SHP77 (cell line): ENCODE measurements at places on chromosomes 12 and 14.

- DNase-seq: no peak
Observed at GRCh38 chr14:72801381-72801812, 92.5 kb downstream of the DPF3 start.

- DNase-seq: no peak
Observed at GRCh38 chr12:111064982-111065381, 144.6 kb upstream of the MYL2 start.

GRCh38 chr12:53197011-53197640, 9.9 kb downstream of the ITGB7 start:
- DNase-seq: no peak

- DNase-seq: no peak
Observed at GRCh38 chr12:56257491-56258067, 605 bp downstream of the ANKRD52 start.

- no peak for DNase-seq
Observed at GRCh38 chr14:55533960-55534359, 46.0 kb upstream of the KTN1 start.

GRCh38 chr12:17060260-17060659, 454.3 kb upstream of the LMO3 start:
- DNase-seq: no peak

GRCh38 chr12:60035835-60036234, 440.0 kb downstream of the SLC16A7 start:
- no peak for DNase-seq

DNA sequence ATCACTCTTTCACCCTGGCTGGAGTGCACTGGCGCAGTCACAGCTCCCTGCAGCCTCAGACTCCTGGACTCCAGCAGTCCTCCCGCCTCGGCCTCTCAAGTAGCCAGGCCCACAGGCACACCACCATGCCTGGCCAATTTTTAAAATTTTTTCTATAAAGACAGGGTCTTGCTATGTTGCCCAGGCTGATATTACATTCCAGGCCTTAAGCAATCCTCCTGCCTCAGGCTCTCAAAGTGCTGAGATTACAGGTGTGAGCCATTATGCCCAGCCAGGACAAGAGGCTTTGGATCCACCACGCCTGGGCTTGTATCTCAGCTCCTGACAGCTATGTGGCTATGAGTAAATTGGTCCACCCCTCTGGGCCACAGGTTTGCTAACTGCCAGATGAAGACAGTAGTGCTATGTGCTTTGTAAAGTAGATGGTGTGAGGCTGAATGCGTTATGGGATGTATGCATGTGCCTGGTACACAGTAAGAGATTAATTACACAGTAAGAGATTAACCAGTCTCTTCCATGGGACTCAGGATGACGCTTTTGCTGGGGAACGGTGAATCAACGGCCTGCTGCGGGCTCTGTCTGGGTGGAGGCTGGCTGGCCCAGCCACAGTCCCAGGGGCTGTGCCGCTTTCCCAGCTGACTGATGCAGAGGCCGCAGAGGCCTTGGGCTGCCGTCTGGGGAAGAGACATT, 53.3 kb upstream of the NCOR2 start:
- no peak for DNase-seq

- no peak for DNase-seq
Observed at GRCh38 chr14:102927346-102927877, 4.9 kb downstream of the AMN start.

DNA sequence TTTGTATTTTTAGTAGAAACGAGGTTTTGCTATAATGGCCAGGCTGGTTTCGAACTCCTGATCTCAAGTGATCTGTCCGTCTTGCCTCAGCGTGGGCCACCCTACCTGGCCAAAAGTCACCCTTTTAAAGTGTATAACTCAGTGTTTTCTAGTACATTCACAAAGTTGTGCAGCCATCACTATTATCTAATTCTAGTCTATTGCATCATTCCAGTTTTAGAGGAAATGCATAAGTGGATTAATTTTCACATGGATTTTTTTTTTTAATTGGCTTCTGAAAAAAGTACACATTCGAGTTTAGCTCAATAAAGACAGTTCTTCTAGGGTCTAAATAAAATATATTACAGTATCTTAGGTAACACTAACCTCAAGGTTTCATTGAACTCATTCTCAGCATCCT, 3.7 kb downstream of the DEPDC4 start:
- DNase-seq: no peak

GRCh38 chr12:76201316-76201715, 116.8 kb upstream of the NAP1L1 start:
- DNase-seq: no peak

DNA sequence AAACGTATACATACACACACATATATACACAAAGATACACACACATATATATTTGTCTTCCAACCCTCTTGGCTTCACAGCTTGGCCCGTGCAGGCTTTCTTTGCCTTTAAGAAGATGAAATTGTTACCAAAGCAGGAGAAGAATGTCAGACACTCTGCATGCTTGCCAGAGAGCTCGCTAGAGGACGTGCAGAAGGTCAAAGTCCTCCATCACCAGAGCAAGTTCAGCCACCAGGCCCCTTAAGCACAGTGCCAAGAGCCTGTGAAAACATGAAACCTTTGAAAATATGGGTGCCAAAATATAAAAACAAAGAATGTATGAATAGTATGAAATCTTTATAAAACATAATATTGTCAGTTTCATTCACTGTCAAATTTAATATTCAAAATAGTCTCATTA, 14.9 kb upstream of the MCRS1 start:
- no peak for DNase-seq

DNA sequence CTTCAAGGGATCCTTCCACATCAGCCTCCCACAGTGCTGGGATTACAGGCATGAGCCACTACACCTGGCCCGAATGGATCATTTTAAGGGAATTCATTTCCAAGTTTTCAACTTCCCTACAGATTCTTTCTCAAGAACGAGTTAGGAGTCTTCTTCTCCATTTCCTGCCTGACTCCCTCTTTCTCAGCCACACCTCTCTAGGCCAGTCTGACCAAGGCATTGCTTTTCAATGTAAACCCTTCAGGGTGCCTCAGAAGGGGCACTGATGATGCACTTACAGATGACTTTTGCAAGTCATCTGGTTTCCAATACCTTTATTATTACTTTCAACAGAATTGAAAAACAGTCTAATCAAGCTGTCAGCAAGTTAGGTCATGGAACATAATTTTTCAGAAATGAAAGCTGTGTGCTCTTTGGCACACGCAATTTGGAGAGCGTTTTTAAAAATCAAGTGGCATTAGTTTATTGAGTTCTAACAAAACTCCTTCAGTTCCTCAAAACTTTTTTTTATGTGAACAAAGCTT, 47.2 kb downstream of the SVOP start:
- no peak for DNase-seq

- no peak for DNase-seq
Observed at GRCh38 chr12:73951956-73952703, 585.5 kb upstream of the ATXN7L3B start.

DNA sequence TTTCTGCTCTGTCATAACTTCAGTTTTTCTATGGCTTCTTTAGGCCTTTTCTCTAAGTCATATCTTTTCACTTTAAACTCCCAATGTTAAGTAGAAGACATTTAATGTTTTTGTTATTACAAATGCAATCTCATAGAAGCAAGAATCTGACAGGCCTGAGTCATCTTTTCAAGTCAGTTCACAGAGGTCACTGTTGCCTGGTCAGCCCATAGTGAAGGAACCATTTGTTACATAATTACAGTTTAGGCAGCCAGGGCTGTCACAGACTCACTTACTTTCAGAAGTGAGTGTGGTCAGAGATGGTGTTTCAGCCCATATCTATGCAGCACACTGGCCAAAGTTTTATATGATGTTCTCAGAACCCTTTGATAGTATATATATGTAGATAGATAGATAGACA, 46.5 kb downstream of the CCER1 start:
- DNase-seq: no peak

GRCh38 chr12:14567351-14568162, at the start of gene PLBD1:
Gene PLBD1, minus strand, starts transcription at chr12:14567883. Its CDS starts 187 bp downstream, at chr12:14567696.
- no peak for DNase-seq

- no peak for DNase-seq
Observed at GRCh38 chr14:35480119-35480769, 53.7 kb upstream of the INSM2 start.

DNA sequence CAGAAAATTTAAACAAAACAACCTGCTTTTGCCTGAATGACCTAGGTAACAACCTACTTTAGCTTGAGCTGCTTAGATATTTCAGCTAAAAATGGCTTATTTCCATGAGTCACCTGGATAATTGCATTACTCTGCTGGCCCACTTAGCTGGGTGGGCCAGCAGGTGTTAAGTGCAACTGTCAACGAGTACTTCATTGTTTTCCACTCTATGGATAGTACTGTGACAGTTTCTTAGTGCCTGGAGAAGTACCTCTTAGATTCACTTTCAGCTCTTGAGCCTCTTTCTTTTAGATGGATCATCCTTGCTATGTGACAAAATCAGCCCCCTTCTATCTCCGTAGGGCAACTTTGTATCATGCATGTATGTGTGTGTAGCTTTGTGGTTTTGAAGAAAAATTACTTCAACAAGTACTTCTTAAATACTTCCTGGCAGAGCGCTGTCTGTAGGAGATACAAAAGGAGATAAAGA, 368.2 kb upstream of the ATP2B1 start:
- no peak for DNase-seq

- no peak for DNase-seq
Observed at GRCh38 chr12:54134850-54135249, 53.9 kb downstream of the SMUG1 start.

GRCh38 chr12:42145552-42146215, 1.0 kb upstream of the GXYLT1 start:
- no peak for DNase-seq

DNA sequence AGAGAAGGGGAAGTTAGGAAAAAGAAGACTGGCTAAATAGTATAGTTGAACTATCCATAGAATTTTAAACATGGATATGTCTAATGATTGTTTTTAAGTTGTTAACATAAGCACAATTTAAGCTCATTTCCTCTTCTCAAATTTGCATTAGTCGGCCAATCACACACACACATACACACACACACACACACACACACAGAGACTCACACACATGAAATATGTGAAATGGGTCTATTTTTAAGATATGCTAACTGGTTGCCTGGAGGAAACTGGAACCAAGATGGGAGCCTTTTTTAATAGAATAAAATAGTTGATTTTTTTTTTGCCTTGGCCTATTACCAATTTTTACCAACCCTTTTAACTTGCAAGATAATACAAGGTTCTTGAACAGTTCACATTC, 24.0 kb upstream of the STYK1 start:
- DNase-seq: no peak

GRCh38 chr12:26065451-26065850, 59.4 kb downstream of the BHLHE41 start:
- DNase-seq: no peak

- peak; percentile 93 for DNase-seq
Observed at GRCh38 chr12:102406033-102406584, 74.3 kb downstream of the IGF1 start.

DNA sequence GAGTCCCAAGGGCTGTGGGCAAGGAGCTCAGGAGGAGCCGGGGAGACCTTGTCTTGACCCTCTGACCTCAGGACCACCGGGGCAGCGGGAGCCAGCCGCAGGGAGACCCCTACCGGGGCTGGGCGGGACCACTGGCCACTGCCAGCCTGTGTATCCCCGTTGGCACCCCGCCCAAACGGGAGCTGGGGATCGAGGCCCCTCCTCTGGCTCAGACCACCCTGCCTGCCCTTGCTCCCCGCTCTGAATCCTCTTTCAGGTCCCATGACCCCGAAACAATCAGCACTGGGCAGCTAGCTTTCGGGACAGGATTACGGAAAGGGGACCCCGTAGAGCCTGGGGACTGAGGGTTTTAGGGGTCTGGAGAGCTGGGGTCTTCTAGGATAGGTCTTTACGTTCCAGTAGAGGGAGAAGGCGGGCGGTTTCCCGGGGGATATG, 1.3 kb downstream of the GLI1 start:
- no peak for DNase-seq

GRCh38 chr12:98406378-98406777, 109.0 kb upstream of the TMPO start:
- DNase-seq: no peak

DNA sequence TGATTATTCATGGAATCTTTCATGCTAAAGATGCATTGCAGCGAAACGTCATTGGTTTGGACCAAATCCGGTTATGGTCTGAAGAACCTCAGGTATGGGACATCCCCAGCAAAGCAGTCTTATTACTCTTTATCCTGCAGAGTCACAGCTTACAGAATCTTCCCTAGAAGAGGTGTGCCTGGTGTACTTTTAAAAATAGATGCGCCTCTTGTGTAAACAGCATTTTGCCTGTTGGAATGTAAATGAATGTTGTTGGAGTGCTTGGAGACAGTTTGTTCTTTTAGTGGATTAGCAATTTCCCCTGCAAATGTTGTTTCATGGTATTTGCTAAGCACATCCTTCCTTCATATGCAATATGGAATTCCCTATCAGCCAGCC, 242.5 kb downstream of the ZFP36L1 start:
- DNase-seq: no peak
